ENCODE measurements at places on chromosomes 4 and X.
A peak's percentile ranks its signal among the peaks of the same experiment; 100 is the strongest.

DNA sequence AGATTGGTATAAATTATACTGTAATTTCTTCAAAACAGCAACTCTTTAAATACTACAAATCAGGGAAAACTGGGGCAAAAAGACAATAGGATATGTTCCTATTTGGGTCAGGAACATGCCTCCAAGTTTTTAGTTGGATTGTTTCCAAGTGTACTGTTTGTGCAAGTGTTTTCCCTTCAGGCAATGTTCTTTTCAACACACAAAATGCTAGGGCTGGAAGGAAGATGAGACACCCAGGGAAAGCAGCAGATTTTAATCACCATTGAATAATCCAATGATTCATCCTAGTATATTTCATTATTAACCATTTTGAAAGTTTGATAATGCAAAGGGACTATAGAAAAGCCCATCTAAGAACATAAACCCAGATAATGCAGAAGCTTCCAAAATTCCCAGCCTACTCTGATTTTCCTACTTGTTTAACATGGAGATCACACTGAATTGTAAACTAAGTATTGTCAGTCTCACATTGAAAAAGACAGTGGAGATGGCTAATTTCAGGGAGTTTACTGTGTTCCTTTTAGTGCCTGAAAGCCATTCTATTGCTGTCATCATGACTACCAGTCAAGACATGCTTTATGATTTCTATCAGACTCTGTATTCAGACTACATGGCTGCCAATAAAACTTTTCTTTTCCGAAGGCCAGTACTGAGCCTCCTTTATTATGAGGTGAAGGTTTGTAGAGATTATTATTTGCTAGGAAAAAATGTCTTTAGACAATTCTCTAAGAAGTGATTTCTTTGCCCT is 38.6 kb downstream of the COL4A6 start:
- DNase-seq: no peak

DNA sequence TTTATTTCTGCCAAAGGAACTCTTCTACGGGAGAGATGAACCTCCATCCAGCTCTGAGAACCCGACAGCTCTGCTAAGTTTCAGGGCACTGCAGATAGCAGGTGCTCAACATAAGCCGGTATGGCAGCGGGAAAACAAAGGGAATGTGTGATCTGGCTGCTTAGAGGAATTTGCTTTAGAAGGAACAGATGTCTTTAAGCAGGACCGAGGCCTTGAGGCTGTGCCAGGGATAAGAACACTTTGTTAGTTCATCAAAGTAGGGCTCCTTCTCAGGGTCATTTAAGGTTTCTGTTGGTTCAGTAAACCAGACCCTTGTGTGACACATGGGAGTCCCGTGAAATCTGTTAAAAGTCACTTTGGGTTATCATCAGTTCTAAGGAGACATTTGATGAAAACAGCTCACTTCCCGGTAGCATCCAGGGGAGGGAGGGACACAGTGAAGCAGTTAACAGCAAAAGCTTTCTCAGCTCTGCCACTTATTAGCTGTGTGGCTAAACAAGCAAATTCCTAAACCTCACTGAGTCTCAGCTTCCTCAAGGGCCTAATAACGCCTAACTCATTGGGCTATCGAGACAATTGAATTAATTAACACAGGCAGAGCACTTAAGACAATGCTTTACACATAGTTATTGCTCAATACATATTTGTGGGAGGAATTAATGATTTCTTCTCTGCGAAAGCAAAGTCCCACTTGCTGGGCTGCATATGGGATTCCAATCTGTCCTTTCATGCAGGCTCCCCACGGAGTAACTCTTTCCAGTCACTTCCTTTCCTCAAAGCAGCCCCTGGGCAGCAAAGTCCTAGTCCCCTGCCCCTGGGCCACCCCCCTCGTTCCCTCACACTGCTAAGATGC is 2.9 kb upstream of the FTSJ1 start:
- no peak for DNase-seq

- DNase-seq: no peak
Measured at GRCh38 chr4:119242417-119242816, 29.9 kb downstream of the USP53 start.

DNA sequence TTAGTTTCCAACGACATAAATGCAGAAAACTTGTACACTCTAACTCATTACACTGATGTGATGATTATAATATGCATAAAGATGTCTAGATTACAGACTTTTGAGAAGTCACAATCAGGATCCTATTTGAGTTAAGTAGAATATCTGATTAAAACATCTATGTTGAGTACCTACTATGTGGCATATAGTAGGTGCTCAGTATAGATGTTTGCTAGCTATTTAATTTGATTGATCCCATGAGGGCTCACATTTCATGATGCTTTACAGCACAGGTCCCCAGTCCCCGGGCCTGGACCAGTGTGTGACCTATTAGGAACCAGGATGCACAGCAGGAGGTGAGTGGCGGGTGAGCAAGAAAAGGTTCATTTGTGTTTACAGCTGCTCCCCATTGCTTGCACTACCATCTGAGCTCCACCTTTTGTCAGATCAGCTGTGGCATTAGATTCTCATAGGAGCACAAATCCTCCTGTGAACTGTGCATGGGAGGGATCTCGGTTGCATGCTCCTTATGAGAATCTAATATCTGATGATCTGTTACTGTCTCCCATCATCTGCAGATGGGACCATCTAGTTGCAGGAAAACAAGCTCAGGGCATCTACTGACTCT is 33.0 kb upstream of the CXCL8 start:
- no peak for DNase-seq

GRCh38 chr4:36322921-36323354 is 41.5 kb downstream of the DTHD1 start:
- DNase-seq: no peak

DNA sequence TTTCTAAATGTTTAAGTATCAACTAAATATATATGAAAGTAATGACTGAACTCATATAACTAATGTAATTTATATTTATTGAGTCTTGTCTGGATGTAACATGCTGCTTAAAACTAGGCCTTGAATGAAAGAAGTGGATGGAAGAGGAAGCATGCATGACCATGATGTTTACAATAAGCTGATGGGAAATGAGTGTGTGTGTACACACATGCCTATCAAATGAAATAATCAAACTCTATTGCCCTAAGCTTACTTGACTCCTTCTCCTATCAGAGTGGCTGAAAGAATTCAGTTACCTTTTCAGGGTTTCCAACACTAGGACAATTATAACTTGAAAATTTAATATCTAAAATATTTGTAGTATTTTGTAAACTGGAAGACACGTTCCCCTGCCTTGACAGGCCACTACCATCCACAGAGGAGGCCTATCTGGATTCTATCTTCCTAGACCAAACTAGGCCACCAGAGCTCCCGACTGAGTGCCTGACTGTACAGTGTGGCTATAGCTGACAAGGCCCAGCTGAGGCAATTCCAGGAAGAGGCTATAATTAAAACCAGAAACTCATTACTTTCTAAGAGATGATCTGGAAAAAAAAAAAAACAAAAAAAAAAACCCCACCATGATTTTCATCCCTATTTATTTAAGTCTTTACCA is 7.6 kb downstream of the ARSJ start:
- no peak for DNase-seq

GRCh38 chr4:184384056-184384809 is 90.1 kb downstream of the IRF2 start:
- no peak for DNase-seq

DNA sequence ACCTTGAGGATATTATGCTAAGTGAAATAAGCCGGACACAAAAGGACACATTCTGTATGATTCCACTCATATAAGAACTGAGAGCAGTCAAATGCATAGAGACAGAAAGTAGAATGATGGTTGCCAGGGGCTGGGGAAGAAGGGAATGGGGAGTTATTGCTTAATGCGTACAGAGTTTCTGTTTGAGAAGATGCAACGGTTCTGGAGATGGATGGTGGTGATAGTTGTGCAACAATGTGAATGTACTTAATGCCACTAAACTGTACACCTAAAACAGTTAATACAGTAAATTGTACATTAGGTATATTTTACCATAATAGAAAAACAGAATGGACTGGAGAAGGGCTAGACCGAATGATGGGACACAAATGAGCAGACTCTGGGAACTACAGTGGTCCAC is 15.8 kb downstream of the MAOB start:
- no peak for DNase-seq

- DNase-seq: no peak
Measured at GRCh38 chr4:47391256-47391655, 72.2 kb downstream of the COMMD8 start.

DNA sequence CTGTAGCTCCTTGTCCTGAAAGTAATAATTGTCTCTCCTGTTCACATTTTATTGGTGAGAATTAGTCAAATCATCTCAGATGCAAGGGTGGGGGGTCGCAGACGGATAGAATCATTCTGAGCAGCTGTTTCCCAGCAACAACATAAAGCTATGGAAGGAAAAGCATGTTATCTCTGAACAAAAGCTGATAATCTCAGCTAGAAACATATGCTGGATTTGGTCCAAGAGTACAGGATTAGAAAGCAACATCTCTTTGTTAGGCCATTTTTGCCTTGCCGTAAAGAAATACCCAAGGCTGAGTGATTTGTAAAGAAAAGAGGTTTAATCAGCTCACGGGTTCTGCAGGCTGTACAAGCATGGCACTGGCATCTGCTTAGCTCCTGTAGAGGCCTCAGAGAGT is 472.8 kb upstream of the BOD1L1 start:
- no peak for DNase-seq

GRCh38 chr4:8236106-8236919 is 33.2 kb upstream of the HTRA3 start:
- DNase-seq: no peak

GRCh38 chr4:20916106-20916505 is 215.8 kb downstream of the PACRGL start:
- no peak for DNase-seq

GRCh38 chr4:154361450-154361849 is 130.1 kb downstream of the DCHS2 start:
- DNase-seq: no peak

GRCh38 chrX:20274121-20274520 is 7.4 kb upstream of the RPS6KA3 start:
- no peak for DNase-seq

- DNase-seq: no peak
Measured at GRCh38 chr4:185587427-185588161, 52.3 kb upstream of the PDLIM3 start.

DNA sequence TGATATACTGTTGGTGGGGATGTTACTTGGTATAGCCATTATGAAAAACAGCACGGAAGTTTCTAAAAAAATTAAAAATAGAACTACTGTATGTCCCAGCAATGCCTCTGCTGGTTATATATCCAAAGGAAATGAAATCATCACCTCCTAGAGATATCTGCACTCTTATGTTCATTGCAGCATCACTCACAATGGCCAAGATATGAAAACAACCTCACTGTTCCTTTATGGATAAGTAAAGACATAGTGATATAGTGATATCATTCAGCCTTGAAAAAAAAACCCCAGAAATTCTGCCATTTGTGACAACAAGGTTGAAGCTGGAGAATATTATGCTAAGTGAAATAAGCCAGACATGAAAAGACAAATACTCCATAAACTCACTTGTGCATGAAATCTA is 543.8 kb upstream of the SLIT2 start:
- DNase-seq: no peak

GRCh38 chr4:60122820-60123219 is 1077.3 kb upstream of the ADGRL3 start:
- DNase-seq: no peak

DNA sequence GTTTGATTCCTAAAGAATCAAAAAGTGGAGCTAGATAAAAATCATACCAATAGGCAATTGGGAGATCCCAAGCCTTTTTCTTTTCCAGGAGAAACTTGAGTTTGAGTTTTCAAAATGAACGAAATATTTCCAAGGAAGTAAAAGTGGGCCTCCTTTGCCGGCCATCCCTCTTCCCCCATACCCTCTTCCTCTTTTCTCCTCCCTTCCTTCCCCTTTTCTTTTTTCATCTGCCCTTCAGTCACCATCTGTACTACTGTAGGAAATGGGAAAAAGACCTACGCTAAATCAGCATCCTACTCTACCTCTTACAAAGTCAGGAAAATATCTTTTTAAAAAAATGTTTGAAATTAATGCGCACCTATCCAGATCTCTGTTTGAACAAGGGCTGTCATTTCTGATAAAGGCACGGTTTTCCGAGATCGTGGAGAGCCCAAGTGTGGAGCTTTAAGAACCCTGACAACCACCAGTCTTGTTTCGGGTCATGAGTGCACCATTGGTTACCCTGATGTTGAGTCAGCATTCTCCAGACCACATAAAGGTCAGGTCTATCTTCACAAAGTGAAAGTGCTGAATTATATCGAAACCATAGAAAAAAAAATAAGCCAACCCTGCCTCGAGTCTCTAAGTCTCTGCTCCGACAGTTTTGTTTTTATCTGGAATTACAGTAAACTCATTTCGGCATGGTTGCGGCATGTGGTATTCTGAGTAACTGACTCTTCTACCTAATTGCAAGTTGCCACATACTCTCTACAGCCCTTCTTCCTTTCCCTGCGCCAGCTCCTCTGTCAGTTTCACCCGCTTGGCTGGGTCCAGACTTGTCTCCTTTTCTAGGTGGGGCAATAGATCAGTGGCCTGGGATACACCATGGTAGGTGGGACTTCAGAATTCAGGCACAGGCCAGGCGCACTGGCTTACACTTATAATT is 140.2 kb upstream of the KLF3 start:
- DNase-seq: no peak

DNA sequence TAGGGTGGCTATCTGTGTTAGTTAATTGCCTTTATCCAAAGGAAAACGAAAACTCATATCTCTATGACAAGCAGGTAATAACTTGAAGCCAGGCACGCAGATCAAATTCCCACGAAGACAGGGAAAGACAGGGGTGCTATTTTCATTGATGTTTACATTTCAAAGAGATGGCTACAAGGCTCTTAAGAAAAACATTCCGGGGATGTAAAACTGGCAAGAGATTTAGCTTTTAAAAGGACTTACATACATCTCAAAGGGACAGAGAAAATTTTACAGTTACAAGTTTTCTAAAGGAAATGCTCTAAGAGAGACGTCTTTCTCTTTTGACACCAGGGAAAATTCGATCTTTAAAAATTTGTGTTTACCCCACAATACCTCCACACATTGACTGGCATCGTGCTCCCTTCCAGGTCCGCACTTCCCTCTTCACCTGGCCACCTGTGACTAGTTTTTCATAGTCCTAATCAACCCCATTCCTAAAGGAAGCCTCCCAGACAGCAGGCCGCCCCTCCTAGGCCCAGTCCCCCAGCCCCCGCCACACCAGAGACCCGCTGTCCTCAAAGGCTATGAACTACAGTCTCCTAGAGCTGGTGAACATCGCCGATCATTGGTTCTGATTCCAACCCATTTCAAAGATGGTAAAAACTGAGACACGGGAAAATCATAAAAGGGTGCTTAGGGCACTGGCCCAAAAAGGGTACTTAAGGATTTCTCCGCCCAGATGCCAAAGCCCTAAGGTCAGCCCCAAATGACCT is 649 bp upstream of the ARAF start:
- no peak for DNase-seq

GRCh38 chrX:54921427-54922021 is 900 bp downstream of the TRO start:
- DNase-seq: peak; percentile 43

DNA sequence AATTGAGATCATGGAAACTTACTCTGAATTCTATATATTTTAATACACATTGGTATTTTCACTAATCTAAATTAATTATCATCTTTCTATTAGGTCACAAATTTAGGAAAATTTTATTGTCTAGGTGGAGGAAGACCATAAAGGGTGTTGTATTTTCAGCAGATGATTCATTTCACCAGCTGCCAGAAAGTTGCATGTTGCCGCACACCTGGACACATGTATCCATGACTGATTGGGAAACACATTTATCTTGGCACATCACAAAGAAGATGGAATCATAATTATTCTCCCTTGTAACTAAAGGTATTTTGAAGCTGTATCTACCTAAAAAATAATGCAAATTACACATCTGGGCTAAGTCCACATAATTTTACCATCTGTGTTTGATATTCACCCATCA is 33.1 kb downstream of the SLC7A11 start:
- DNase-seq: no peak
